ENCODE measurements at places on chromosomes 4 and X.

DNA sequence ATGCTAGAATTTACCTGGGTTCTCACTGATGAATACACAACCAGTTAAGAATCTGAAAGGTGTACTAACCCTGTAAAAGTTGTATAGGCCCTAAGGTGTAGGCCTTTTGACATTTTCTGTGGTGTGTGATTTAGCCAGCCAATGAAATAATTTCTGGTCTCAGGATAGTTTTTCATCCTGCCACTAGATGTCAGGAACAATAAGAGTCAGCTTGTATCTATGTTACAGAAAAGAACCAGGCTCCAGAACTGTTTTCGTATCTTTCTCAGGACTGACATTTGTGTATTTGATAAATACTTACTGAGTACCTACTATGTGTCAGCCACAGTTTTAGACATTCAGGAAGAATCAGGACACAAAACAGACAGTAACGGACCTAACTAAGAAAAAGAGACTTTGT lies 673.6 kb upstream of the TENM3 start:
- peak; percentile 26 for DNase-seq

- no peak for DNase-seq
These were observed 15.0 kb upstream of the SULT1B1 start for GRCh38 chr4:69775321-69775867.

GRCh38 chr4:87551361-87551760 lies 22.2 kb upstream of the SPARCL1 start:
- no peak for DNase-seq

GRCh38 chr4:162700815-162701361 lies 465.8 kb downstream of the NAF1 start:
- no peak for DNase-seq

- DNase-seq: no peak
These were observed 13.2 kb upstream of the C1QTNF7 start for GRCh38 chr4:15414551-15415091.
